ENCODE measurements at places on chromosomes 13 and 19. TPM values are rescaled to one million over a fixed set of nuclear protein-coding genes. Genes with fewer than 3 reads are reported as not detected.

DNA sequence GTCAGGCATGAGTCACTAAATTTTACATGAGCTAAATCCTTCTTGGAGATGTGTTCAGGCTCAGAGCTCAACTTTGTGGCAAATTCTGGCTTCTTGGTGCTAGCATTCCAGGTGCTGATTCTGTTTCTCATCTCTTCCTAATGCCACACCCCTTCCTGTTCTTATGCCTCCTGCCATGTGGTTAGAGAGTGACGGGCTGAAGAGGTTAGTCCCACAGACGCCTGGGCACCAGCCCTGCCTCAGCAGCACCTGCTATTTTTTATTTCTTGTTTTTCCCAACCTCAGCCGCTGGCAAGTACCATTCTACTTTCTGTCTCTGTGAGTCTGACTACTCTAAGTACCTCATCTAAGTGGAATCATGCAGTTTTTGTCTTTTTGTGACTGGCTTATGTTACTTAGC lies 329.5 kb downstream of the KCNRG start:
- no peak for DNase-seq

GRCh38 chr19:49677231-49677900 lies at the start of gene PRMT1:
TSS of gene PRMT1 (plus strand) at chr19:49677271. CDS start at chr19:49677281, 10 bp downstream.
- peak; percentile 61 for DNase-seq

GRCh38 chr13:79297128-79297527 lies 108.9 kb downstream of the RBM26 start:
- no peak for DNase-seq

- peak; percentile 97 for DNase-seq
Measured at GRCh38 chr19:13847407-13848339, 29.3 kb upstream of the NANOS3 start.

DNA sequence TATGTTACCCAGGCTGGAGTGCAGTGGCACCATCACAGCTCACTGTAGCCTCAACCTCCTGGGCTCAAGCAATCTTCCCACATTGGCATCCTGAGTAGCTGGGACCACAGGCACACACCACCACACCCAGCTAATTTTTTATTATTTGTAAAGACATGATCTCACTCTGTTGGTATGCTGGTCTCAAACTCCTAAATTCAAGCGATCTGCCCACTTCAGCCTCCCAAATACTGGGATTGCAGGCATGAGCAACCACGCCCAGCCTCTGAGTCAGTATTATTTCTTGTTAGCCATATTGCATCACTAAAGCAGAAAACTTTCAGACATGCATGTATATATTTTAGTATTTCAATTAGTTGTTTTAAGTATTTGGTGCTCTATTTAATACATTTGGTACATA lies 376.4 kb downstream of the GPC6 start:
- DNase-seq: peak; percentile 38

GRCh38 chr13:99154064-99154463 lies 46.6 kb upstream of the UBAC2 start:
- no peak for DNase-seq

GRCh38 chr13:66532146-66532545 lies 698.0 kb downstream of the PCDH9 start:
- no peak for DNase-seq

GRCh38 chr13:107088061-107088460 lies 520.1 kb upstream of the ARGLU1 start:
- no peak for DNase-seq

DNA sequence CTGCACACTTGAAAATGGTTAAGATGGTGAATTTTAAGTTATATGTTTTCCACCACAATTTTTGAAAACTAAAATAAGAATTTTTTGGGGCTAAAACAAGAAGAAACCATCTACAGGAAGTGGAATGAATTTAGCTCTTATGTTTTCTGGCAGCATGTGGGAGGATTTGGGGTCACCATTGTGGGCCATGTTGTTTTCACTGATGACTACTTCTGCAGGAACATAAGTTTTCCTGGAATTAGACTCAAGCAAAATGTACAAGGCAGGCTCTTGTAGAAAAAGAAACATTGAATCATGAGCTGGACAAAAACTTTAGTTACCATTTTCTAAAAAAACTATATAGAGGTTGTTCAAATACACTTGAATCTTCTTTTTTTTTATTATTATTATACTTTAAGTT lies 125.3 kb upstream of the C1QTNF9B start:
- no peak for DNase-seq

DNA sequence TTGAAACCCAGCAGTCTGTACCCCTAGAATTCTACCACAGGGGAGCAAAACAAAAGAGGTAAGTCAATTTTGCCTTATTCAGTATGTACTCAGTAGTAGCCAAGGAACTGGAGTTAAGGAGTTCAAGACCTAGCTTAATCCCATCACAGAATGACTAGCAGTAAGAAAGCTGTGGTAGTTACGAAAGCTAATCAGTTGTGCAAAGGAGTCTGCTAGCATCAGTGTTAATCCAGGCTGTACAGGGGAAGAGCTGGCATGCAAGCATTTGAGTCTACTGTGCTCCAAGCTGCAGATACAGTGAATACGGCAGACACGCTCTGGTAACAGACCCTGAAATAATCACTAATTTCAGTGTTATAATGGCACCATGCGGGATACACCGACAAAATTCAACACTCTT lies 4.7 kb downstream of the DNMT1 start:
- DNase-seq: no peak

DNA sequence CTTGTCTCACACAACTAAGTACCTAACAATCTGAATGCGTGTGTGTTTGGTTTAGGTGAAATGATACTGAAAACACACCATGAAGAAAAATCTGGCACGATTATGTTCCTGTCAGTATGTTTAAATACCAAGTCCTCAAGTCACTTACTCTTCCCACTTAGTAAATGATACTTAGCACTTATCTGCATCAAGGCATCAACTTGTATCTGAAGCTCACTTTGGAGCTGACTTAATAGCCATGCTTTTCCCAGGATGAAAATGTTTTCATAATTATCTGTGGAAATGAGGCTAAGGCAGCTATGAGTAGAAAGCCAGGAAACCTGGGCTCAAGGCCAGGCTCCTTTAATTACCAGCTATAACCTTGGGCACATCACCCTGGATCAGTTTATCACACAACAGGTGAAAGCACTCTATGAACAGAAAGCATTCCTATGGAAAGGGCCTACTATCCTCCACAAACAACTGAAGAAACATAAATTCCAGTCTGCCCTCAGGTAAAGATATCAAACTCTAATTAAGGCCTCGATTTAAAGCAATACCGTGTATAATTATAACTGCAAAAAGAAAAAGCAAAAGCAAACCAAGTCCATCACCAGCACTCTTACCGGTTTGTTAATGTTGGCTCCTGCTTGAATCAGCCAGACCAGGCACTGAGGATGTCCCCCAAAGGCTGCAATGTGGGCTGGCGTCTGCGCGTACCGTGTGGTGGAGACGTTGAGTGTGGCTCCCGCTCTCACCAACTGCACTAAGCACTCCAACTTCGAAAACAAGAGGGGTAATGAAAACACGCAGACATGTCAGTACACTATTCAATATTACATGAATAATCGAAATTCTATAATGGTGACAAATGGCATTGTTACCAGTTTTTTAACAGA lies 4.6 kb downstream of the ANKRD10 start:
- DNase-seq: no peak

DNA sequence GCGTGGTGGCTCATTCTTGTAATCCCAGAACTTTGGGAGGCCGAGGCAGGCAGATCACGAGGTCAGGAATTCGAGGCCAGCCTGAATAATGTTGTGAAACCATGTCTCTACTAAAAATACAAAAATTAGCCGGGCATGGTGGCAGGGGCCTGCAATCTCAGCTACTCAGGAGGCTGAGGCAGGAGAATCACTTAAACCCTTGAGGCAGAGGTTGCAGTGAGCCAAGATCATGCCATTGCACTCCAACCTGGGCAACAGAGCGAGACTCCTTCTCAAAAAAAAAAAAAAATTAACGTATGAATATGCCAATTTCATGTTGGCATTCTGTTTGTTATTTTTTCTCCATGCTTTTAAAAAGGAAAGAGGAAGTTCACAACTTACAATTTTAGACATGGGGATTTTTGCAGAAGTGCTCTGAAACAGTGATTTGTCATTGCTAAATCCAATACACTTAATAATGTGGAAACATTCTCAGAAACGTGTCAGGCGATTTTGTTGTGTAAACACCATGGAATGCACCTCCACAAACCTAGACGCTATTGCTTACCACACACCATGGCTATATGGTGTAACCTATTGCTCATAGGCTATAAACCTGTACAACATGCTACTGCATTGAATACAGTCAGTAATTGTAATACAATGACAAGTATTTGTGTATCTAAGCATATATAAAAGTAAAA lies 115.9 kb upstream of the PCDH20 start:
- DNase-seq: no peak

ZNF549 gene
- total RNA-seq: 3.4 TPM

CD22 gene
- 0.39 TPM for total RNA-seq

LHB gene
- not detected for total RNA-seq

Data from left cardiac atrium (tissue), 4 donors.